AG09309 (cell line): ENCODE measurements at places on chromosomes 12 and 14.

- DNase-seq: no peak
Measured at GRCh38 chr14:101859538-101859902, 98.0 kb downstream of the PPP2R5C start.

GRCh38 chr14:68526512-68527091 lies 266.3 kb downstream of the ZFP36L1 start:
- no peak for DNase-seq

GRCh38 chr12:14394317-14395073 lies 29.0 kb downstream of the ATF7IP start:
- DNase-seq: no peak

DNA sequence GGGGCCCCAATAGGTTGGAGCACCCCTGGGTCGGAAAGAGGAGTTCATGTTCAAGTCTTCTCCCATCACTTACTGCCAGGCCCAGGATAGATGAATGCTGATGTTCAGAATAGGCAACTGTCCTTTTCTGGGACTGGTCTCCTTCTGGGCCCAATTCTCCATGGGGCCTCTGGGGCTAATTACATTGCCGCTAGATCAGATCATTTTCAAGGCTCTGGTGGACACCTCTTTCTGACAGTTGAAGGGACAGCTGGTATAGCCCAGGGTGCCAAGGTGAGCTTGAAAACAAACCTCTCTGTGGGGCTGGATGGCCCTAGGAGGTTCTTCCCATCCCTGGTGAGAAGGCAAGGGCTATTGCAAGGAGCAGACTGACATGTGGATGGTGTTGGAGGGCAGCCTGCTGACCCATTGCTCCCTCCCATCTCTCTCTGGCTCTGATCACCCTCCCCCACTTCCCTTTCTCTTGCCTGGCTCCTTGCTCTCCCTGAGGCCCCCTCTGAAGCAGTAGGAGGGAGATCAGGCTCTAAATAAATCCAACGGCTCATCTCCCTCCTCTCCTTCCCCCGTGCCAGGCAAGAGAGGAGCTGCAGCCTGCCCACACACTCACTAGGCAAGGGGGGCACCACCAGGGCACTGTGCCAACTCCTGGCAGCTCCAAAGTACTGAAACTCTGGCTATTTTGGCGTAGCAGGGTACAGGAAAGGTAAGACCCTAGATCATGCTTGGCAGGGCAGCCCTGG lies 1.9 kb downstream of the CACNB3 start:
- DNase-seq: no peak

- no peak for DNase-seq
Measured at GRCh38 chr14:71638523-71639196, 293.6 kb upstream of the RGS6 start.

GRCh38 chr14:42437809-42438208 lies 831.1 kb downstream of the LRFN5 start:
- no peak for DNase-seq

GRCh38 chr12:69515394-69515930 lies 45.3 kb downstream of the FRS2 start:
- no peak for DNase-seq

GRCh38 chr12:94969424-94969823 lies 34.1 kb downstream of the NDUFA12 start:
- DNase-seq: no peak

- no peak for DNase-seq
Measured at GRCh38 chr12:88251798-88252197, 109.7 kb downstream of the TMTC3 start.

DNA sequence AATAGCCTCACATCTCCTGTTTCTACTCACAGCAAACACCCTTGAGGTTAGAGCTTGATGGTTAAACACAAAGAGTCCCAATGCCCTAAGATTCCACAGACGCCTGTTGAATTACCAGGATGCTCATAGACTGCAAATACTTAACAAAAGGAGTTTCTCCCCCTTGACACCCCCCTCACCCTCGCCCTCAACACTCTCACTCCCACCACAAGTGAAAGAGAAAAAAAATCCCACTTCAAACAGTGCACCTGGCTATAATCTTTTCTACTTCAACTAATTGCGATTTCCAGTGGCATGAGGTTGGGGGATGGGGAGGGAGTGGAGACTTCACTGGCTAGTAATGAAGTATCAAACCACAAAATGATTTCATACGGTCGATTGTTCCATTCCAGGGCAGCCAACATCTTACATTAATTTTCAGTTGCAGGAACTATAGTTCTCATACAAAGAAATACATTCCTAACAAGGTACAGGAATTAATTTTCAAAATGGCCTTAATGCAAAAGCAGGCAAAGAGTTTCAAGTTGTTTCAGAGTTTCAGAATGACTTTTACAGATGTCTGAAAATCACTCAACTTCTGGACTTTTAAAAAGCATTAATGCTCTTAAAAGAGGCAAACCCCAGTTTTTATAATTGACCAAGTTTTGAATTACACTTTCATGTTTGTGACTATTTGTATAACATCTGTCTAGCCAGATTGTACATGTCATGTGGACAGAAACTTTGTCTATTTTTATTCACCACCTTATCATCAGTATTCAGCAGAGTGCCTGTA lies 390.7 kb downstream of the C12orf75 start:
- no peak for DNase-seq

GRCh38 chr12:123269395-123269892 lies 2.2 kb downstream of the CDK2AP1 start:
- peak; percentile 13 for DNase-seq

GRCh38 chr12:70719672-70720420 lies 82.6 kb upstream of the PTPRB start:
- DNase-seq: no peak

- no peak for DNase-seq
Measured at GRCh38 chr14:104150136-104151025, 12.0 kb downstream of the KIF26A start.

DNA sequence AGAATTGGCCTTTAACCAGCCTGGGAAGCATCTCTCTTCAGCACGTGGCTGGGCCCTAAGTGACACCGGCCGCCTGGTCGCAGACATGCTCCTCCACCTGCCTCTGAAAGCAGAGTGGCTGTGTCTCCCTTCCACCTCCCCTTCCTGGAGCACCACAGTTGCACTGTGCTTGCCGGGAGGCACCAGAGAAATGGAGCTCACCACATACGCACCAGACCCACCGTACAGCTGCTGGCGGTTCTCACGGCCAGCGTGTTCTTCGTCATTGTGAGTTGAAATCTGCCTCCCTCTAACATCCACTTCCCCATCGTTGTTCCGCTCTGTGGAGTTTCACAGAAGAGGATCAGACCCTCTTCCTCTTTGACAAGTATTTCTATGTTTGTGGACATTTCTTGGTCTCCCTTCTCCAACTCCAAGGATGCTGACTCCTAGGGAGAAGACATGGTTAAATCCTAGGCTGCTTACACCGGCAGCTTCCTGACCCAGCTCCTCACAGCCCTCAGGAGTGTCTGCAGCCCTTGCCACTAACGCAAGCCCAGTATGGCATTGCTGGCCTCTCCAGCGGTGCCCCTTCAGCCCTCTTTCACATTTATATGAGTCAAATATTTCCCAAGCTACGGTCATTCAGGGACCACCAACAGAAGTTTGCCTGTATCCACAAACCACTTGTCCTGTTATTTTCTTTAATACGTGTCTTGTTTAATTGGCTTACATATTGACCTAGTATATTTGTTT lies 11.5 kb upstream of the KRT5 start:
- DNase-seq: no peak

DNA sequence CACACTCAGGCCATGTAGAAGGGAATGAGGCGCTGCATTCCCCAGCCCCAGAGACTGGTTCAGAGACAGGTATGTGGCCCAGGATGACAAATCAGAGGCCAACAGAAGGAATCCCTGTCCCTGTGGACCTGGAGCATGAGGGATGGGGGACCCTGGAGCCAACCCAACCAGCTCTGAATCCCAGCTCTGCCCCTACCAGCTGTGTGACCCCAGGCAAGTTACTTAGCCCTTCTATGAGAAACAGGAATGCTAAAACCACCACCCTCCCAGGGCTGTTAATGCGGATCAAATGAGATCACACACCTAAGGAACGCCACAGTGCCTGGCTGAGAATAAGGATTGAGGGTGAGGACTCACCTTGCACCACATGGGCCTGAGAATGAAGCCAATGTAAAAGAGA lies 15.6 kb downstream of the ITPK1 start:
- DNase-seq: no peak

DNA sequence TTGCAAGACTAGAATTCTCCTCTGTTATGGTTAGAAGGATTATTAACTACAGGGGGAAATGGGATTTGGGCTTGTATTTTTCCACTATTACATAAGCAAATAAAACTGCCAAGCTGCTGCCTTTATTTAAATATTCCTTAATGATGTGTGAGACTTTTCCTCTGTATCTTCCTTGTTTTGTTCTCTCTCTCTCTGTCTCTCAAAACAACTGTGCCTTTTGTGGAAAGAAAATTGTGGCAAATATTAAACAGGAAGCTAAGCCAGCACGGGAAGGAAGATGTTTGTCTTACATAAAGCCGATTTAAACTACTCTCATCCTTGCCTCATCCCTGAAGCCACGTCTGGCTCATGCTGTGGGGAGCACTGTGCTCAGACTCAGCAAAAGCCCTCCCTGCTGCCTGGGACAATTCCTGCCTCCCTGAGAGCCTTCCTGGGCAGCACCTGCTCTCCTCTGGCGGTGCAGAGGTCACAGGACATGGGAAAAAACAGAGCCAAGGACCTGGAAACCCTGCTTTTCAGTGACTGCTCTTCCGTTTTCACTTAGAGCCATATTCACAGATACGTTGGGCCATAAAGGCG lies 237.2 kb downstream of the SLC15A4 start:
- DNase-seq: no peak

GRCh38 chr12:115870021-115870420 lies 407.5 kb downstream of the MED13L start:
- DNase-seq: no peak

GRCh38 chr12:122130150-122130549 lies 43.9 kb downstream of the IL31 start:
- no peak for DNase-seq

DNA sequence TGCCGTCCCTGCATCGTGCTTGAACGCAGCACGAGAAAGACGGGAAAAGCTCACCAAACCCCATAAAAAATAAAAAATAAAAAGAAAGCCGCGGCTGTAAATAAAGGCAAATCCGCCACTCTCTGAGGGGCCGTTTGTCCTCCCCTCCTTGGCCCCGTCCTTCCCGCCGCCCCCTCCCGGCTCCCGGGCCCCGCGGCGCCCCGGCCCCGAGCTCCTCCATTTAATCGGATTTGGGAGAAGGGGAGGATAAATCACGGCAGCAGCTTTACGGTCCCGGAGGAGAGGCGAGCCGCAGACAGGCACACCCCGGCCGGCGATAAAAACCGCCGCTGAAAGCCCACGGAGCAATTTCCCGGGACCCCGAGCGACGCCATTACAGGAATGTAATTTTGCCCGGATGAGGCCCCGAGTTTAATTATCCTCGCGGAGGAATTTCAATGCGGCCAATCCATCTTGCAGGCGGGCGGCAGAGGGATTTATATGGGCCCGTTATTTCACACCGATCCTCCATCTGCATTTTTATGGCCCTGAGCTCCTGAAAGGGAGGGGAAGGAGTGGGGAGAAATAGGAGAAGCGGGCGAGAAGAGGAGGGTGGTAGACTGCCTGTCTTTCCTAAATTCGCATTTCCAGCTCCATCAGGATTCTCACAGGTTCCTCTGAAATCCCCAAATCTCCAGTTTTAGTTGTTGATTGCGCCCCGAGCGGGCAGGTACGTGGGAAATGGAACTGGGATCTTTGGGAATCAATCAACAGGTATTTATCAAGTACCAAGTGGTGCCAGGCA lies 1.3 kb upstream of the ATP5MC2 start:
- no peak for DNase-seq

DNA sequence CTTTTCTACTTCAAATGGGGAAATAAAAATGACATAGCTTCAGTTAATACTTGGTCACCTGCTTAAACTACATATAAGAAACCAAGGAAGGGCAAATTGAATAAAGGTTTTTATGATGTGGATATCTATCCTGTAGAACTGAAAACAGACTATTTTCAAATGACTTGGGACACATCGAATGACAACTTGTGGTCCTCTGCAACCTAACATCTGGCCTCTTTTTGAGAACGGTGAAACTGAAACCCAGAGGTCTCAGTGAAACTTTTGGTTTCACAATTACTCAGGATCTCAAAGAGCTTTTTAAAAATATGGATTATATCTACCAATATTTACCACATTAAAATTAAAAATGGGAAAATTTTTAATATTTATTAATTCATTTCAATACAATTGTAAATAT lies 65.2 kb downstream of the PPP2R5E start:
- DNase-seq: no peak

DNA sequence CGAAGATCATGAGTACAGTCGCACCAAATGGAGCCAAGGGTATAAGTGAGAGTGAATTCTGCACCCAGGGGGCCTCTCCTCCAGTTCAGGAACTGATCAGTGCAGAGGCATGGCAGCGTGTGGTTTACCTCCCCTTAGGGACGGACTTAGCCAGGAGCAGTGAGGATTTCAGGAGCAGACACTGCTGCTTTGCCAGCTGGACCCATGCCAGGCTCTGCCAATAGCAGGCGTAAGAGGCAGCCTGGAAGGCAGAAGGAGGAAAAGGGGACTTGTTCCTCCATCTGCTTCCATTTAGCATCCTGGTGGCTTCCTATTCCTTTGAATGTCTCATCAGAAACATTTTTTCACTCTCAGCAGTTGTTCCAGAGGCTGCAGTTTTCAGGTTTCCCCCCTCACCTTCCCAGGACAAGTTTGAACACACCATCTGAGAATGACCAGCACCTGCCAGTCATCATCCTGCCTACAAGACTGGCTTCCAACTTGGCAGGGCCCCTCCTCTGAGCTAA lies 137.0 kb upstream of the LMNTD1 start:
- no peak for DNase-seq

DNA sequence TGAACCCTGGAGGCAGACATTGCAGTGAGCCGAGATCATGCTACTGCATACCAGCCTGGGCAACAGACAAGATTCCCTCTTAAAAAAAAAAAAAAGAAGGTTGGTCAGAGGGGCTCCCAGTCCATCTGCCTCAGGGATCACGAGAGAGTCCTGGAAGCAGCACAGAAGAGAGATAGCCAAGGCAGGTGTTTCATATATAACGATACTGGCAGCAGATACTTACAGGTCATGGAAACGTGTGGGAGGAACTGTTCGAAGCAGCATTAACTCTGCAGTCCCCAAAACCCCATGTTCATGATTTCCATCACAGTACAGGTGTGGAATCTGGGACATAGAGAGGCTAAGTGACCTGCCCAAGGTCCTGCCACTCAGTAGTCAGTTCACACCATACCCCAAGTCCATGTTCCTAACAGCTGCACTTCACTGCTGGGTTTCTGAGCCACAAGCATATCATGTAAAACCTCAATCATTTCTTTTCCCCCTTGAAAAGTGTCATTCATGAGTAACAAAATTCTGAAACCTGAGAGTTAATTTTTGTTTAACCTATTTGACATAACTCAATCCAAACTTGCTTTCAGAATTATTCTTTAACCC lies 16.7 kb downstream of the CDK2AP1 start:
- no peak for DNase-seq

GRCh38 chr14:92994131-92994676 lies 71.3 kb downstream of the CHGA start:
- no peak for DNase-seq

GRCh38 chr14:44995770-44996294 lies 33.8 kb downstream of the TOGARAM1 start:
- DNase-seq: no peak
